ENCODE measurements at places on chromosomes 7 and 10. TPM values are rescaled to one million over a fixed set of nuclear protein-coding genes. Genes with fewer than 3 reads are reported as not detected.

FXYD4 gene
- total RNA-seq, result not detected

RARRES2 gene
- 9.2 TPM for total RNA-seq

CYP3A4 gene
- total RNA-seq, result under 0.01 TPM

KLF14 gene
- total RNA-seq, result not detected

PVRIG gene
- total RNA-seq, result not detected

ITGA8 gene
- not detected for total RNA-seq

SLC25A40 gene
- total RNA-seq, result 3.8 TPM

NAMPT gene
- total RNA-seq, result 325 TPM

NPSR1 gene
- total RNA-seq, result not detected

AKR1B1 gene
- total RNA-seq, result 248 TPM

VGF gene
- 0.24 TPM for total RNA-seq

RTKN2 gene
- total RNA-seq, result 1.9 TPM

MRPS33 gene
- 16.8 TPM for total RNA-seq

ITGB1 gene
- total RNA-seq, result 901 TPM

CALML5 gene
- not detected for total RNA-seq

ARHGAP22 gene
- total RNA-seq, result 29.4 TPM

OPN1SW gene
- not detected for total RNA-seq

TRIM50 gene
- not detected for total RNA-seq

GNAT3 gene
- total RNA-seq, result not detected

SPDYE5 gene
- total RNA-seq, result not detected

RPEL1 gene
- under 0.01 TPM for total RNA-seq

MAP3K8 gene
- 5.1 TPM for total RNA-seq

ELMO1 gene
- total RNA-seq, result 1.4 TPM

CDK14 gene
- total RNA-seq, result 10.4 TPM

CALD1 gene
- total RNA-seq, result 265 TPM

NUPR2 gene
- total RNA-seq, result not detected

CDNF gene
- total RNA-seq, result 0.24 TPM

PSPH gene
- 152 TPM for total RNA-seq

ARL5B gene
- total RNA-seq, result 14.9 TPM

DNTT gene
- total RNA-seq, result not detected

GIMAP6 gene
- under 0.01 TPM for total RNA-seq

CNPY4 gene
- total RNA-seq, result 4.8 TPM

PON1 gene
- not detected for total RNA-seq

APBB1IP gene
- total RNA-seq, result not detected

POM121 gene
- total RNA-seq, result 5.8 TPM

OR2A12 gene
- total RNA-seq, result not detected

CASTOR2 gene
- total RNA-seq, result 2.7 TPM

Data from tracheal epithelial cell (primary cell).